Esophagus squamous epithelium (tissue), 5 donors: ENCODE measurements at places on chromosomes 11 and 22.
A peak's percentile ranks its signal among the peaks of the same experiment; 100 is the strongest.

- no peaks in the 10 kb centered on the region for H3K36me3 ChIP-seq
- H3K27me3 ChIP-seq = no peaks in the 10 kb centered on the region
- no peak overlapping the region for H3K4me3 ChIP-seq
- H3K27ac ChIP-seq = peak overlapping the region; percentile 47
- DNase-seq = no peak
- peaks cover 7% of the 10 kb centered on the region for H3K4me1 ChIP-seq
Measured at GRCh38 chr11:68946416-68947090, 34.2 kb downstream of the MRGPRD start.

DNA sequence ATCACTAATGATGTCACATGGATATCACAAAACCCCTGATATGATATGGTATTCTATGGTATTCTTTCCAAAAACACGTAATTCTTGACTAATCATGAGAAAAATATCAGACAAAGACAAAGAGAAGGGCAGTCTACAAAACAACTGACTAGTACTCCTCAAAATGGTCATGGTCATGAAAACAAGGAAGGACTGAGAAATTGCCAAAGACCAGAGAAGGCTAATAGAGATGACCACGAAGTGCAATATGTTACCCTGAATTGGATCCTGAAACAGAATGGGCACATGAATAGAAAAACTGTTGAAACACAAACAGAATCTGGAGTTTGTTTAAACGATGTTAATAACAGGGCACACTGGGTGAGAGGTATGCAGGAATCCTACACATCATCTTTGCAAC is 10.2 kb downstream of the CKAP5 start:
- no peak for DNase-seq
- no peak overlapping the region for H3K4me3 ChIP-seq
- no peaks in the 10 kb centered on the region for H3K36me3 ChIP-seq

DNA sequence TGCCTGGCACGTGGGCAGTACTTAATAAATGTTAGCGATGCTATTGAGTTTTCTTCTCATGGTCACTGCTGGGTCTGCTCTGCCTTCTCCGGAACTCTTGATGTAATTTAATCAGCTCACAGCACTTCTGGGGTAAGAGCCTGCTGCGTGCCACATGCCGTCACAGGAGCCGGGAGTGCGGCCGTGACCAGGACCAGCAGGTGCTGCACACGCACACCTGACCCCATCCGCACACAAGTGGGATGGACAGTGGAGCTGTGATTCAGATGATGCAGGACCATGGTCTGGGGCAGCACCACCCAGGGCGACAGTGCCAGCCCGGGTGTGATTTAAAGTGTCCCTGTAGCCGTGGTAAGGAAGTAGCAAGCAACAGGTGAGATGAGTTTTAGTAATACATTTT is 61.2 kb downstream of the TBC1D22A start:
- no peak overlapping the region for H3K4me3 ChIP-seq
- H3K36me3 ChIP-seq = peaks cover 30% of the 10 kb centered on the region
- no peak for DNase-seq
- peaks cover 5% of the 10 kb centered on the region for H3K4me1 ChIP-seq
- no peak overlapping the region for H3K27ac ChIP-seq

GRCh38 chr11:117770061-117770460 is 27.0 kb downstream of the DSCAML1 start:
- no peak for DNase-seq
- no peak overlapping the region for H3K27ac ChIP-seq
- H3K36me3 ChIP-seq = no peaks in the 10 kb centered on the region
- H3K27me3 ChIP-seq = peaks cover 34% of the 10 kb centered on the region
- H3K4me3 ChIP-seq = no peak overlapping the region

- H3K27me3 ChIP-seq = no peaks in the 10 kb centered on the region
- no peak for DNase-seq
- H3K36me3 ChIP-seq = no peaks in the 10 kb centered on the region
- peaks cover 20% of the 10 kb centered on the region for H3K4me1 ChIP-seq
- H3K4me3 ChIP-seq = no peak overlapping the region
Measured at GRCh38 chr11:19281041-19281440, 40.3 kb upstream of the E2F8 start.

DNA sequence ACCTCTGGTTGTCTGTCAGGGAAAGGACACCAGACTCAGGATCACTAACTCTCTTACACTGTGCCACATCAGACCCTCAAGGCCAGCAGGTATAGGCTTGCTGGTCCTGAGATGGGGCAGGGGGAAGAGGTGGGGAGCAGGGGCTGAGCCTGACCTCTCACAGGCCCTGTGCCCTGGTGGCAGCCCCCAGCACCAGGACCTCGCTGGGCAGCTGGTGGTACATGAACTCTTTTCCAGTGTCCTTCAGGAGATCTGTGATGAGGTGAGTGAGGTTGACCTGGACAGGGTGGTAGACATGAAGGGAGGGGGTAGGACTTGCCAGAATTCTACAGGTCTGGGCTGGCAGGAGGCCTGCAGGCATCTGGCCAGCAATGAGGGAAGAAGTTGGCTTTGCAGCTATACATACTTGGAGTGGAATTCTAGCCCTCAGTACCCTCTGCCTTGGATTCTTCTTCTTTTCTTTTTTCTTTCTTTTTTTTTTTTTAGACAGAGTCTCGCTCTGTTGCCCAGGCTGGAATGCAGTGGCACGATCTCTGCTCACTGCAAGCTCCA is 1.4 kb downstream of the NUDT22 start:
- peaks cover 44% of the 10 kb centered on the region for H3K4me1 ChIP-seq
- peaks cover 10% of the 10 kb centered on the region for H3K36me3 ChIP-seq
- H3K27ac ChIP-seq = peak overlapping the region; percentile 92
- H3K4me3 ChIP-seq = peak overlapping the region; percentile 88
- H3K27me3 ChIP-seq = no peaks in the 10 kb centered on the region
- no peak for DNase-seq

GRCh38 chr11:29657709-29658108 is 359.1 kb downstream of the KCNA4 start:
- H3K4me3 ChIP-seq = no peak overlapping the region
- H3K4me1 ChIP-seq = no peaks in the 10 kb centered on the region
- H3K27me3 ChIP-seq = no peaks in the 10 kb centered on the region
- no peak for DNase-seq

GRCh38 chr11:111046291-111046690 is 199.2 kb upstream of the POU2AF2 start:
- no peaks in the 10 kb centered on the region for H3K27me3 ChIP-seq
- no peak overlapping the region for H3K4me3 ChIP-seq
- no peak overlapping the region for H3K27ac ChIP-seq

- DNase-seq = no peak
- H3K4me1 ChIP-seq = peaks cover 5% of the 10 kb centered on the region
- no peaks in the 10 kb centered on the region for H3K36me3 ChIP-seq
- no peak overlapping the region for H3K27ac ChIP-seq
- H3K4me3 ChIP-seq = no peak overlapping the region
Measured at GRCh38 chr11:10544491-10545465, 3.8 kb upstream of the RNF141 start.

GRCh38 chr11:63212742-63213141 is 30.7 kb downstream of the SLC22A25 start:
- H3K4me1 ChIP-seq = no peaks in the 10 kb centered on the region
- H3K4me3 ChIP-seq = no peak overlapping the region
- no peaks in the 10 kb centered on the region for H3K36me3 ChIP-seq

DNA sequence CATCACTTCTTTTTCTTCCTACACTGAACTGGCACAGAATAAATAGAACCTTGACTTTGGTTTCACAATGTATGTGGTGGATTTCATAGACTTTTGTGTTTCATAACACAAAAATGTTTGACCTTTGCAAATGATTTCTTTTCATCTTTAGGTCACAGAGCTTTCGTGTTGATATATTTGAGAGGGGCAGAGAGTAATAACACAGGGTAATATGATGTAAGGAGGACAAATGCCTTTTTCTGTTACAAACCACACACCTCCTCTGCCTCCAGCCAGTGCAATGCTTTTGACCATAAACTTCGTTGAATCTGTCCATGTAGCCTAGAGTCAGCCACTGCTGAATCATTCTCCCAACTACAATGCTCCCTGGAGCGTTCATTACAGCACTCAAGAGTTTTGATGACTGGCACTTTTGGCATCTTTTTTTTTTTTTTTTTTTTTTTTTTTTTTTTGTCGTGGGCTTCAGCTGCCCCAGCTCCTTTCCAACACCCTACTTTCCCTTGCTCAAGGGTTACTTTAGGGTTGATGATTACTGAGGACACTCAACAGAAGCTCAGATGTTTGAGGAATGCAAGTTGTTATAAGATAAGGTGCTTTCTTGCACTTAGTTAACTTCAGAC is 11.4 kb upstream of the CAT start:
- DNase-seq = no peak
- H3K27ac ChIP-seq = no peak overlapping the region
- H3K27me3 ChIP-seq = no peaks in the 10 kb centered on the region
- peaks cover 5% of the 10 kb centered on the region for H3K4me1 ChIP-seq
- H3K36me3 ChIP-seq = no peaks in the 10 kb centered on the region
- no peak overlapping the region for H3K4me3 ChIP-seq

GRCh38 chr22:46619240-46619829 is 851 bp upstream of the GRAMD4 start:
- H3K4me3 ChIP-seq = no peak overlapping the region
- no peak overlapping the region for H3K27ac ChIP-seq
- no peak for DNase-seq
- H3K27me3 ChIP-seq = no peaks in the 10 kb centered on the region
- peaks cover 17% of the 10 kb centered on the region for H3K4me1 ChIP-seq

GRCh38 chr11:45343444-45343843 is 57.3 kb upstream of the SYT13 start:
- H3K27ac ChIP-seq = no peak overlapping the region
- no peaks in the 10 kb centered on the region for H3K27me3 ChIP-seq
- no peak overlapping the region for H3K4me3 ChIP-seq
- DNase-seq = no peak
- no peaks in the 10 kb centered on the region for H3K36me3 ChIP-seq
- peaks cover 8% of the 10 kb centered on the region for H3K4me1 ChIP-seq

DNA sequence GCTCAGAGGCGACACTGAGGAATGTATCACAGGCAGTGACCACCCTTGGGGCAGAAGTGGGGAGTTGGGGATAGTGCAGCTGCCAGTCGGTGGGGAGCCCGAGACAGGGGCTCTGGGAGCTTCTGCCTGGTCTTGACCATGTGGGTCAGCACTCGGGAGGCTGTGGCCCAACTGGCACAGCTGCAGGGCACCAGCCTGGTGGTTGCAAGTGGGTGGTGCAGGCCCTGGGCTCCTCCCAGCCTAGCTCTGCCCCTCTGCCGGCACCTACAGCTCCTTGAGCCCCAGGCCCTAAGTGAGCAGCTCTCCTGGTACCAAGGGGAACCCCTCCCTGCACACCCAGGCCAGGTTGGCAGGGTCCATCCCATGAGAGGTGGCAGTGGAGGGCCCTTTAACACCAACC is 12.6 kb upstream of the RASL10A start:
- no peaks in the 10 kb centered on the region for H3K27me3 ChIP-seq
- H3K4me3 ChIP-seq = no peak overlapping the region
- H3K4me1 ChIP-seq = peaks cover 3% of the 10 kb centered on the region
- no peak for DNase-seq
- H3K27ac ChIP-seq = no peak overlapping the region

- no peaks in the 10 kb centered on the region for H3K36me3 ChIP-seq
- no peak overlapping the region for H3K4me3 ChIP-seq
- H3K4me1 ChIP-seq = peaks cover 9% of the 10 kb centered on the region
- no peak for DNase-seq
- H3K27me3 ChIP-seq = peaks cover 7% of the 10 kb centered on the region
- no peak overlapping the region for H3K27ac ChIP-seq
Measured at GRCh38 chr22:50161508-50162390, 8.8 kb upstream of the PANX2 start.

- peaks cover 21% of the 10 kb centered on the region for H3K4me1 ChIP-seq
- H3K27ac ChIP-seq = no peak overlapping the region
- no peak for DNase-seq
- no peaks in the 10 kb centered on the region for H3K27me3 ChIP-seq
- H3K4me3 ChIP-seq = no peak overlapping the region
- H3K36me3 ChIP-seq = peaks cover 34% of the 10 kb centered on the region
Measured at GRCh38 chr22:31179345-31179744, 19.4 kb downstream of the RNF185 start.

DNA sequence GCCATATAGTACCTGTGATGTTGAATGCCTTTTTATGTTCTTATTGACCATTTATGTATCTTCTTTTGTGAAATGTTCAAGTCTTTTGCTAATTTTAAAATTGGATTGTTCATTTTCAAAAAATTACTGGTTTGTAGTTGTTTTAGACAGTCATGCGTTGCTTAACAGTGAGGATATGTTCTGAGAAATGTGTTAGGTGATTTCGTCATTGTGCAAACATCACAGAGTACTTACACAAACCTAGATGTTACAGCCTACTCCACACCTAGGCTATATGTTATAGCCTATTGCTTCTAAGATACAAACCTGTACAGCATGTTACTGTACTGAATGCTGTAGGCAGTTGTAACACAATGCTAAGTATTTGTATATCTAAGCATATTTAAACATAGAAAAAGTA is 32.5 kb downstream of the PDE3B start:
- DNase-seq = no peak
- no peak overlapping the region for H3K4me3 ChIP-seq
- no peaks in the 10 kb centered on the region for H3K27me3 ChIP-seq
- no peaks in the 10 kb centered on the region for H3K36me3 ChIP-seq
- no peak overlapping the region for H3K27ac ChIP-seq

DNA sequence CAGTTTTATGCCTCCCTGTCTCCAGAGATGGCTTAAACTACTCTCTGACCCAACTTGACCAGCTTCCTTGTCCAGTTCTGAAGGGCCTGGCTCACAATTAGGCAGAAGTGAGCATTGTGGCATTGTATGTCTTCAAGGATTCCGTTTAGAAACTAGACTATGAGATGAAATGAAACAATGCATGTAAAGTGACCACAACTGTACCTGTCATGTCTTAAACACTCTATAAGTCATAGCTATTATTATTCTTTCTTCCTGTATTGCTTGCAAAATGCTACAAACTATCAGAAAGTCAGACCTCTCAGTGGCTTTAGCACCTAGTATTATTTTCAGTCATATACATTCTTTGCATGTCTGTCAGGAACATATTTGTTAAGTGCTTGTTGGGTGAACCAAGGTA is 127.9 kb upstream of the MTMR2 start:
- no peaks in the 10 kb centered on the region for H3K36me3 ChIP-seq
- no peak for DNase-seq
- no peak overlapping the region for H3K4me3 ChIP-seq
- no peak overlapping the region for H3K27ac ChIP-seq

- no peak for DNase-seq
- H3K4me1 ChIP-seq = peaks cover 52% of the 10 kb centered on the region
- H3K36me3 ChIP-seq = no peaks in the 10 kb centered on the region
- H3K27ac ChIP-seq = peak overlapping the region; percentile 84
- peak overlapping the region; percentile 11 for H3K4me3 ChIP-seq
- no peaks in the 10 kb centered on the region for H3K27me3 ChIP-seq
Measured at GRCh38 chr11:66126808-66127555, 56.9 kb downstream of the PACS1 start.

GRCh38 chr11:132054822-132055221 is 684.4 kb downstream of the NTM start:
- no peak overlapping the region for H3K4me3 ChIP-seq
- H3K4me1 ChIP-seq = no peaks in the 10 kb centered on the region
- DNase-seq = no peak
- no peaks in the 10 kb centered on the region for H3K27me3 ChIP-seq
- H3K36me3 ChIP-seq = no peaks in the 10 kb centered on the region
- no peak overlapping the region for H3K27ac ChIP-seq
